GM20000 (cell line): ENCODE measurements at places on chromosomes 5 and 9.

DNA sequence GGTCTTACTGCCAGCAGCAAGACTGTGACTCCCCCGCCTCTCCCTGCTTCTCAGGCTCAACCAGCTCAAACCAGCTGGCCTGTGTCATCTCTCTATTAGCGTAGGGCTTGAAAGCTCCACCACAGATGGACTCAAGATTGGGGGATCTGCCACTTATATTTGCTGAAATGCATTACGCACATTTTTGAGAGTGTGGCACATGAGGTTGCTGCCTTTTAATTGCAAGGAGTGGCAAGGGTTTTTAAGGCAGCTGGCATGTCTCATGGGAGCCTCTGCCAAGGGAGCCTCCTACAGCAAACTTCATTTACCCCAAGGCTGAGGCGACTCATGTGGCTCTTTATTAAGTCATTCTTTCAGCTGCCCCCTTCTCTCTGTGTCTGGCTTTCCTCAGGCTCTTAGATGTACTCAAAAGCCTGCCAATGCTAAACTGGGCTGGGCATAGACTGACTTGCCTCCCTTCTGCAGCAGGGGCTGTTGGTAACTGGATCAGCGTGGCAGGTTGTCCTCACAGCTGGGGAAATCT, 219.3 kb downstream of the SMARCA2 start:
- no peak for DNase-seq

- peak; percentile 18 for DNase-seq
These were observed 31.4 kb upstream of the TMOD1 start for GRCh38 chr9:97470076-97470475.

- no peak for DNase-seq
These were observed 33.3 kb upstream of the RAD23B start for GRCh38 chr9:107249665-107250285.

DNA sequence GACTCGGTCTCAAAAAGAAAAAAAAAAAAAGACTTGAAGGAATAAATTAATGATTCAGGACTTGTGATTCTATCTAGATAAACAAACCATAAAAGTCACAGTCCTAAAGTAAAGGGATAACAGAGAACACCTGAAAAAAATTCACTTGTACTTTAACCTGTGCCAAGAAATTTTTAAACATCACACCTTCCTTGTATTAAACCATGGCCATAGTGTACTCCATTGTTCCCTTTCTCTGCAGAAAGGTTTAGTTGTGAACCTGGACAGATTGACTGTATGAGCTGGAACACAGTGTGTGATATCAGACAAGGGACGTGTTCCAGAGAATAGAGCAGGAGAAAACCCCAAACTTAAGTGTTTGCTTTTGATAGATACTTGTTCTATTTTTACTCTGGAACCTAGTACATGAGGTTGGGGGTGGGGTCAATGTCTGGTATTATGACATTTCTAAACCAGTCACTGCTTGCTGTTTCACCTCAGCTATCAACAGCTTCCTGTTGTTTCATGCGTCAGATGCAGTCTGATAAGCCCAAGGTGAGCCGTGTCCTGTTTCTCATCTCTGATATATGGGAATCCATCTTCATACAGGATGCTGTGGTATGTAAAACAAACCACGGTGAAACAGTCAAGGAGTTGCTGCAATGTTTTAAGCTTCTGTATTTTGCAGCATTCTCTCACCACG, 62.5 kb upstream of the ITGA1 start:
- peak; percentile 21 for DNase-seq

GRCh38 chr5:65978251-65978650, 51.9 kb downstream of the ERBIN start:
- no peak for DNase-seq

GRCh38 chr9:127197861-127198430, 66.6 kb upstream of the GARNL3 start:
- no peak for DNase-seq

GRCh38 chr5:373710-374602, 52.4 kb downstream of the AHRR start:
- peak; percentile 93 for DNase-seq

GRCh38 chr5:81537905-81538547, 144.1 kb upstream of the ACOT12 start:
- no peak for DNase-seq

- DNase-seq = no peak
These were observed 45.5 kb upstream of the SLC2A8 start for GRCh38 chr9:127351182-127352166.

DNA sequence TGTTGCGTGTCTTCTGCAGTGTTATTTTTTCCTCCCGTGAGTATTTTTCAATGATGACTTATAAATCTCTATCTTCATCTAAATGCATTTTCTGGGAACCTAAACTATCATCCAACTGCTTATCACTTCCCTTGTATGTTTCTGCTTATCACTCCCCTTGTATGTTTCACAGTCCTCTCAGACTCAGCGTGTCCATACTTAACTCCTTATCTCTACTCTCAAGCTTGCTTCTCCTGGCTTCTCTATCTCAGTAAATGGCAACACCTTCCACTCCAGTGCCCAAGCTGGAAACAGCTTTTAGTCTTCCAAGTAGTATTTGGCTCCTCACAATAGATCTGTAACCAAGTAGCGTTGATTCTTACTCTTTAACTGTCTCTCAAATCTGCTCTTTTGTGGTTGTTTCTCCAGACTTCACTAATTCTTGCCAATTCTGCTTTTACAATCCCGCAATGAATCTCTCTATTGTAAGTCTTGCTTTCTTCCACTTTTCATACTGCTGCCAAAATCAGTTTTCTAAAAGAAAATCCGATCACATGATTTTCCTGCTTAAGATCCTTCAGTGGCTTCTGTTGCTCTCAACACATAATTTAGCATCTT, 33.8 kb upstream of the TXNDC8 start:
- no peak for DNase-seq

DNA sequence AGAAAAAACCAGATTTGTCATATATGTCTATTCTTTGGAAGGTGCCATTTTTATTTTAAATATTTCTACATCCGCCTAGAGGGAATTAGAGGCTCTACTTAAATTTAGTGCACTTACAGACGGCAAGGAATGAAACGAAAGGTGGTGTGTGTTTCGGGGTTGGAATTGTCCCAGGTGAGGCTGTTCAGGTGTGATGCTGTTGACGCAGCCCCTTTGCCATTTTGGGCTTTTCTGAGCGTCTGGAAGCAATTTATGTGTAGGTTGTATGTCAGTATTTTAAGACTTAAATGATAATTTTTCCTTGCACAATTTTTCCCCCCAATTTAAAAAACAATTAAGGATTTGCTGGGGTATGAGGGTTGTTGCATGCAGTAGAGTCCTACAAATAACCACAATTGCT, 2.0 kb downstream of the TENT4A start:
- DNase-seq = no peak

GRCh38 chr9:83523684-83524083, 14.5 kb downstream of the FRMD3 start:
- DNase-seq = no peak

DNA sequence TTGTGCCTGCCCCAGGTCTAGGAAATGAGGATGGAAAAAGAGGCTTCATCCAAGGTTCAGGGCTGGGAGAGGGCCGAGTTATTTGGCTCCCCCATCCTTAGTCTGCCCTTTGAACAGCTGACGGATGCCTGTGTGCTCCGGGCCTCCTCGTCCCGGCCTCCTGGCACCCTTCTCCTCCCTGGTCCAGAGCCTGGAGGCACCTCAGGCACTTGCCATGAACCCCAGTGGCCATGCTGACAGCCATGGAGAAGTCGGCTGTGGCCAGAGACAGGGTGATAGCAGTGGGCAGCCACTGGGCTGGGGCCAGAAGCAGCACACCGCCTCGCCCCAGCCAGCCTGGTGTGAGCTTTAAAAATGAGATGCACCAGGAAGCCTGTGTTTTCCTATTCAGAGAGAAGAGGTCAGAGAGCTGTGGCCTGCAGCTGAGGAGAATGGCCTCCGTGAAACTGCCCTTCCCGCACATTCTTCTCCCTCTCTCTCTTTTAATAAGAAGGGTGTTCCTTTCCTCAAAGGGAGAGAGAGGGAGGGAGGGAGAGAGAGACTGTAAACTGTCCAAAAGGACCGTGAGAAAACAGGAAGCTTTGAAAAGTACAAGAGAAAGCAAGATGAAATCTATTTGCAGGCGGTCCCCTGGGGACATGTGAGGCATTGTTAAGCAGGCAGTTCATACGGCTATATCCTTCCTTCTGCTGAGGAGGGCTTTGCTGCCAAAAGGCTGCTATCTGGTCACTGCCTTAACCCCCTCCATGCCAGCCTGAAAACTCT, 55.3 kb downstream of the ZNF366 start:
- peak; percentile 78 for DNase-seq

DNA sequence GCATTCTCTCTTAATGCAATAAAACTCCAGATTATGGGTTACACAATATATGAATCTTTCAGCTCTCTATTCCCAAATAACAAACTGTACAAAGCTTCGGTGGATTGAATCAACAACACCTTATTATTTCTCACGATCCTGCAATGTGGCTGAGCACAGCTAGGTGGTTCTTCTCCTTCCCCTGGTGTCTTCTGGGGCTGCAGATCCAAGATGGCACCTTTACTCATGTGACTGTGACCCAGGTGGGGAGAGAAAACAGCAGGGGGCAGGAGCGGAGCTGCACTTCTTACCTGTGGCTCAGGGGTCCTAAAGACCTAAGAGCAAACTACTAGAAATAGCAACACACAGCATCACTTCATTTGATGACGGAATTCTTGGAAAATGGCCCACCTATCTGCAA, 233.1 kb downstream of the IRX1 start:
- DNase-seq = no peak

DNA sequence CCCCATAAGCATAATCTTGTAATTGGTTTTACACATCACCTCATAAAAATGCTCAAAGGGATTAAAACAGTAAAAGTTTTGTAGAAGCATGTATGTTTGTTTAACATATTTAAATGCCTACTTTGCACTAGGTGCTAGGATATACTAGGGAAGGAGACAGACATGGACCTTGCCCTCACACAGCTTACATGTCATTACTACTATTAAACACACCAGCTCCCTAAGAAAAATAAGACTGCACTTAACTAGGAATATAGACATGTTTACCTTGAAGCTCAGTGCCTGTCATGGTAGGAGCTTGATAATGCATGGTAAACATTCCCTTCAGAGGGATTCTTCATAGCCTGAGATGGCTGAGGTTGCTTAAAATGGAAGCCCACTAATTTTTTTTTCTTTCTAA, 6.2 kb downstream of the SHLD3 start:
- DNase-seq = no peak

DNA sequence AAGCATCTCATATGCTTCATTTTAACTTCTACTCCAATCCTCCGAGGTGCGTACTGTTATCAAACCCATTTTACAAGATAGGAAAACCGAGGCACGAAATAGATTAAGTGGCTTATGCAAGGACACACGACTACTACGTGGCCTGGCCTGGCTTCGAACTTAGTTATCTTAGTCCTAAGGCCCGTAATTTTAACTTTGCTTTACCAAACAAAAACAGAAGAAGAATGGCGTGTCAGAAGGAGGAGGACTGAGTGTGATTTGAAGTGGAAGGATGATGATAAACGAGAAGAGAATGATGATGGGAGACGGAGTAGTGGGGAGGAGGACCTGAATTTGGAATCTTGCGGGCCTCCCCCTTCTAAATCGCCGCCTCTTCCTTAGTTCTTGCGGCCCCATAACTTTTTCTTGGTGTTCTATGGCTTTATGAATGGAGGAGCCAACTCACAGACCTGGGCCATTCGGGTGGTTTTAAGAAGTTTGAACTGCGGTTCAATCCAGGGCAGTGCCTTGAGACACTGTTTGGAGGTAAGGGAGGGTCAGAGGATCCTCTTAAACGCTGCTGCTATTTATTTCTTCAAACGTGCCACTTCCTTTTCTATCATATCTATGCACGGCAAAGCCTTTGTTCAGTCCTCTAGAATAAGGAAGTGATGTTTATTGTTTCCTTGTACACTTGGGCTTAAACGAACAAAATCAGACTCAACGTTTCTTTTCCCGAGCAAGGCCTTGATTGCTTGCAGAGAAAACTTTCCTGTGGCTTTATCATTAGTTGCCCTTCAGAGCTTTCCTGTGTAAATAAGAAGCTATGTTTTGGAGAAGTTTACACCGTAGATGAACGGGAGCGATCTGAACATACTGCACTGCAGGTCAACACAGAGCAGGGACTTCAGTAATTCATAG, 795 bp downstream of the CNOT8 start:
- no peak for DNase-seq

- no peak for DNase-seq
These were observed 22.2 kb upstream of the ZBTB34 start for GRCh38 chr9:126838055-126838811.

DNA sequence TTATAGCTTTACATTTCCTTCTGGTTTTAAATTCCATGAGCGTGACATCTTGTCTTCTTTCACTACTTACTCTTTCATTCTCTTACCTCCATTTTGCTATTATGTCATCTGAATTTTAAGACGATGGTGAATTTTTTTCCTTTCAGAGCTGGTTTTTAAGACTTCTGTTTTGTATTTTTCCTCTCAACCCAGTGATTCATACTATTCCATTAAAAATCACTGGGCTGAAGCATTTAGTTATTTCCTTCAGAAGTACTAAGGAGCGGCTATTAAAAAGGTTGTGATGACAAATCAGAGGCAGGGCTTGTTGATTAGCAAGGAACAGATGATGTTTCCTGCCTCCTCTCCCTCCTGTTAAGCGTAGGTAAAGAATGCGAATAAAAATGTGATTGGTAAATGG, 16.5 kb downstream of the AGXT2 start:
- no peak for DNase-seq

DNA sequence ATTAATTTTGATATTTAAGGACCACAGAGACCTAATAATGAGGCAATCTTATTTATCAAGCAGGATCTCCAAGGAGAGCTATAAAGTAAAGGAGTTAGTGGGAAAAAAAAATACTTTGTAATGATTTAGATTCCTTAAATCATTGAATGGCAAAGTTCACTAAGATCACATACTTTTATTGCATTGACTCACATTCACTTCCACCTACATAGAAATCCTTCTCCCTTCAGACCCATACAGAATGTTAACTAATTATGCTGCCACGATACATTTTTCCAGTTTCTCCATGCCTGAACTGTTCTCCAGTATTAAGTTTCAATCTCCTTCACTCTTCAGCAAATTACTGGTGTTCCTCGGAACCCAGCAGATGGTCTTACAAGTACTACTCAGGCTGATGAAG, 388.7 kb downstream of the EFNA5 start:
- DNase-seq = no peak

DNA sequence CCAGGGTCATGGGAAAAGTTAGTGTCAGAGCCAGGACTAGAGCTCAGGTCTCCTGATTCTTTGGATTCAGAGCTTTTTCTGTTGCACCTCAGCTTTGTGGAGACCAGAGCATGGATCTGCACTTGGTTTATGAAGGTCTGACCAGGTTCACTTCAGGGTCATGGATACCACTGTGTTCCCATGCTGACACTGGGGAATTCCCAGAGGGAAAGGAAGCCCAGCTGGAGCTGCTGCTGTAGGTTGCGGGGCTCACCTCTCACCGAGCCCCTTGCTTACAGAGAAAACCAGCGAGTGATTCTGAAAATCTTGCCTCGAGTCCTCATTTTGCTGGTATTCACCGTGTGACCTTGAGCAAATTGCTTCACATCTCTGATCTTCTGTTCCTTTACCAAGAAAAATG, 83.0 kb downstream of the RGS3 start:
- DNase-seq = no peak

DNA sequence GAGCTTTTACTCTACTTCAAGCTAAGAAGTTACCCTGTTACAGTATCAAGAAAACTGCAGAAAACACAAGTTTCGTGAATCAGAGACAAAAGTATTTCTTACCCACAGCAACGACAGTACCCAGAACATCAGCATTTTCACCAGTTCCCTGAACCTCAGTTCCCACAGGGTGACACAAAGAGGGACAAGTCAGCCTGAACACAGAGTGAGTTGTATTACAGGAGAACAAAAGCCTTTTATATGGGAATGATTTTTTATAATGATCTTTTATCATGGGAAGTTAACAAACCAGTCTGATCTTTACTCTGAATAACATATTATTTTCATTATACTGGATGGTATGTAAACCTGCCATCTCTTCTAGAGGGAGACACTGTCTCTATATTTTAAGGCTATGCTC, 139.0 kb upstream of the ITGA1 start:
- DNase-seq = no peak
